T1000 (cell line): ENCODE measurements at places on chromosomes 13 and 19.

DNA sequence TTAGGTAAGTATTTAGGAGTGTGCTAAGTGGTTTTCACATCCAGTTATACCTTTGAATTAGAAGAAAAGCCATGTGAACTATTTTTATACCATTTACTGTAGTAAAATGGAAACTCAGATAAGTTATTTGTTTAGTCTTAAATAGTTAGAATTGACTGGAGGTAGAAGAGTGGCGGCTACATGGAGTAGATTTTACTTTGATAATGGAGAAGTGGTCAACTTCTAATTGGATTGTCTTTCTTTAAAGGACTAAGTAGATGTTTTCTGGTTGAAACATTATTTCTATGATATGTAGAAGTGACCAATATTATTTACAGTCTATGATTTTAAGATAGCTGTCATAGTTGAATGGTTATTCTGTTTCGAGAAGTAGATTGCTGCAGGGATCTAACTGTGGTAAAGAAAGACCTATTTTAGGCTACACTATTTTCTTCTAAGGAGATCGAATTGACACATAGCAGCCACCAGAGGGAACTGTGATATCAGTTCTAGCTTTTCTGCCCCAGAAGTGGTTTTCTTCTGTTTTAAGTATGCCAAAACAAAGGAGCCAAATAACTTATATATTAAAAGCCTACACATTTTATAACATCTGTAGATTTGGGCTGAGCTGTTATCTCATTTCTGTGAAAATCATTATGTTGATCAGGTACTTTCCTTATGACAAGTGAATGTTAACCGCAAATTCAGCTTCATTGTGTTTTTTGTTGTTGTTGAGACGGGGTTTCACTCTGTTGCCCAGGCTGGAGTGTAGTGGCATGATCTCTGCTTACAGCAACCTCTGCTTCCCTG is 26.1 kb downstream of the ZMYM2 start:
- no peak for DNase-seq

DNA sequence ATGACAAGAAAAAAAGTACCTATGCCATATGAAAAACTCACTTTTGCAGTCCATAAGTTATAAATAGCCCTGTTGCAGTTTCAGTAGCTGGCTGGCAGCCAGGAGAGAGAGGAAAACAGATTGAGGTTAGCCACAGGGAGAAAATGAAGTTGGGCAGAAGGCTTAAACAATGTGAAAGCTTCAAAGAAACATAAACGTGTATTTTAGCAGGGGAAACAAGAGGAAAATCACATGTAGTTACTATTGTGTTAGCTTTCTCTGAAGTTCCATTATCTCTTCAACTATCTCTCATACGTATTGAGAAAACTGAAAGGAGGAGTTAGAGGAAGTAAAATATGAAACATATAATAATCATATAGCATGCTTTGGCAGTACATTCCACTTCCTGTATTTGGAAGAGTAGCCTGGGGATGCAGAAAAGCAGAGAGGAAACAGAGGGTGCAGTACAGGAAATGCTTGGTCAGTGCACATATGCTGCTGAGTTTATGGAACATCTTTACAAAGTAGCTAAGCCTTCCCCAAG is 1551.1 kb downstream of the EFNB2 start:
- no peak for DNase-seq

DNA sequence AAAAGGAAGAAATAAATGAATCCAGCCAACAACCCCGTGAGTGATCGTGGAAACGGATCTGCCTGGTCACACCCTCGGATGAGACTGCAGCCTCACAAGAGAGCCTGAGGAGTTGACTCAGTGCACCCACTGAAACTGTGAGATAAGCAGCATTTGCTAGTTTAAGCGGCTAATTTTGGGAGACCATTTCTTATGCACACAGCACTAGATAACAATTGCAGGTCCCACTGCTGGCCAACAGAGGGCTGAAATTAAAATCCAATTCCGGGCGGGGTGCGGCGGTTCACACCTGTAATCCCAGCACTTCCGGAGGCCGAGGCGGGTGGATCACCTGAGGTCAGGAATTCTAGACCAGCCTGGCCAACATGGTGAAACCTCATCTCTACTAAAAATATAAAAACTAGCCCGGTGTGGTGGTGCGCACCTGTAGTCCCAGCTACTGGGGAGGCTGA is 3.6 kb downstream of the UQCR11 start:
- DNase-seq = no peak

GRCh38 chr13:113430378-113431110 is 22.7 kb downstream of the ADPRHL1 start:
- DNase-seq = no peak

GRCh38 chr13:44012910-44013757 is 133.4 kb downstream of the LACC1 start:
- DNase-seq = no peak

DNA sequence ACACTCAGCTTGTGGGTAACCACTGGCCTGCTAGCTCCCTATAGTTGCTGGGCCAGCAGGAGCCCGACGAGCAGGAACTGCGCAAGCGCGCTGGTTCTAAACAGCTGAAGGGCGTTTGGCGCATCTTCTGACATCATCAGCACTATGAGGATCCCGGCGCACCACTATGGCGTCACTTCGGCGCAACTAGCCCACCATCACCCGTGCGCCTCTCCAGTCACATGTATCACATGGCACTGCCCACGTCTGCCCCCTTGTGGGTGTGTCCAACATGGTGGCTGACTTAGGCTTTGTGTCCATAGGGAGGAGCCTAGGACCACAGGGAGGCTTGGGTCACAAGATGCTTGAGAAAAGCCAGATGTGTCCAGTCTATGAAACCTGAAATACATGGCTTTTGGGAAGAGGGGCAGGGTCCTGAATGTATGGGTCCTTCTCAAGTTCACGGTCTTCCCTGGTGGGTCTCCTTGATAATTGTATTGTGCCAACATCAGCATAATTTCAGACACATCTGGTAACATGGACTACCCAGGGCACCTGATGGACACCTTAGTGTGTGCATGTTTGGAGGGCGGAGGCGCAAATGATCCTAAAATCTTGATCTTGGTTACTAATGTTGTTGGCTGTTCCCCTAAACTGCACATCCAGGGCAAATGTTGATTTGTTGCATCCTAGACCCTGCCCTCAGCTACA is 18.0 kb downstream of the KLK4 start:
- no peak for DNase-seq

DNA sequence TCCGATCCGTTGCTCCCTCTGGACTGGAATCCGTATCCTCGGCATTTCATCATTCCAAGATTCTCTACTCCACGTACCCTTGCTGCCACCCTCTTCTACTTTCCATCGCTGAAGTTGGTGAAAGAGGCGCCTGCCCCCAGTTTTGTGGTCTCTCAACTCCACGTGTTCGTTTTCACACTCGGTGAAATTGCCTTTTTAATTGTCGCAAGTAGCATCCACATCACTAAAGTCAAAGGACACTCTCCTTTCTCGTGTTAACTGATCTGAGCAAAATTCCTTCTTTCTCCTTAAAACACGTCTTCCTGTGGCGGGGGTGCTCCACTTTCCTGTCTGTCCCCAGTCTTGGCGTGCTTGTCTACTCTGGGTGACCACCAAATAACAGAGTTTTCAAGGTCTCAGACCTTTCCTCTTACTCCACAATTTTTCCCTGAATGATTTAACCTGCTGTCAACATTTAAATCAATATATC is 1.1 kb upstream of the TMTC4 start:
- no peak for DNase-seq

GRCh38 chr19:33740811-33741396 is 55.8 kb upstream of the KCTD15 start:
- peak; percentile 18 for DNase-seq

DNA sequence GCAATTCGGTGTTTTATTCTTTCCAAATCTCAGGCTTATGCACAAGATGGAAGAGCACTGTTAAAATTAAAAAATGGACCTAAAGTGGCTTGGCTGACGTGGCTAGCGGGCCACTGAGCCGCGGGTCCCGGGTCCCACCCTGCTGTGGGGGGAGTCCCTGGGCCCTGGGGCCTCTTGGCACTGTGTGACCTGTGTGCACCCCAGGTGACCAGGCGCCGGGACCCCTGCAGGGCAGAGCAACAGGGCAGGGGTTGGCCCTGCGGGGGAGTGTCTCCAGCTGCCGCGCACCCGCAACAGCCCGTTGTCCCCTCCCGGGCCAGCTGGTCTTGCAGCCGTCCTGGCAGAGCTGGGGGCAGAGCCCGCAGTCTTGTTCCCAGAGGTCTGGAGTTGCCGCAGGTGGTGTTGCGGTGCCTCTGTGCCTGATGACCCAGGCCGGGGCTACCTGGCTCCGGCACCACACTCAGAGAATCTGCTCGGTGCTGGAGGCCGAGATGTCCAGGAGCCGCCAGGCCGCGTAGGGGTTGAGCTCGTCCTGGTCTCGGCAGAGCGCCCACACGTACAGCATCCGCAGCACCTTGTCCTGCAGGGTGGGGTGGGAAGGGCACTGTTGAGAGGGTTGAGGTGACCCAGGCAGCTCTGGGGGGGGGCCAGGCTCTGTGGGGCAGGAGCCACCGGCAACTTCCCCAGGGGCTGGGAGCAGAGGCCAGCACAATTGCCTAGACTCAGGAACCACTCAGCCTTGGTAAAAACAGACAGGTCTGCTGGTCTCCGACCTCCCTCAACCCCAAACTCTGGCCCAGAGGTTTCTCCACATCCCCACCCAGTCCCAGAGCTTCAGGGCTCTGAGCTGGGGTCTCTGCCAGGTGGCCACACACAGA is 1.0 kb upstream of the CTXN1 start:
- DNase-seq = no peak

GRCh38 chr13:86882107-86882506 is 789.1 kb upstream of the SLITRK5 start:
- no peak for DNase-seq

DNA sequence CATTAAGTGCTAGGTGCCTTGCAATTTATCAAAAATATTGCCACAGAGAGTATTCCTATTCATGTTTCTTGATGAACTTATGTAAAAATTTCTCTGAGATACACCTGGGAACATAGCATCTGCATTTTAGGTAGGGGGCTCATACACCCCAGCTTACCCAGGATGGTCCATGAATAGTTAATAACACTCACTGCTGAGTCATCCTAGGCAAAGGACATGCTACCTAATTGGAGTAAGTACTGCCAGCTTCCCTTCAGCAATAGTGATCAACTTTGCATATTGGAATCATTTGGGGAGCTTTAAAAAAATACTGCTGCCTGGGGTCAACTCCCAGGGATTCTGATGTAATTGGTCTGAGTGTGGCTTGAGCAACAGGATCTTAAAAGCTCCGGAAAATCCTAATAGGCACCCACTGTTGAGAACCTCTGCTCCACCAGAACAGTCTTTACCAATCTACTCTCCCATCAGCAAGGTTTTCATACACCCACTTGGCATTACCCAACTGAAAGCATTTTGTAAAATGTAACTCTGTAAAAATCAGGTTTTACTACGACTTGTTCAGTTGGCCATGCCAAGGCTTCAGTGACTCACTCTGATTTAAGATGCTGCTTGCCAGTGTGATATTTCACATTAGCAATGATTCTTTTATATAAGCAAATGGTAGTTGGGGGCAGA is 67.2 kb upstream of the FNDC3A start:
- no peak for DNase-seq

- no peak for DNase-seq
Measured at GRCh38 chr13:50801087-50801931, 42.2 kb downstream of the DLEU7 start.

DNA sequence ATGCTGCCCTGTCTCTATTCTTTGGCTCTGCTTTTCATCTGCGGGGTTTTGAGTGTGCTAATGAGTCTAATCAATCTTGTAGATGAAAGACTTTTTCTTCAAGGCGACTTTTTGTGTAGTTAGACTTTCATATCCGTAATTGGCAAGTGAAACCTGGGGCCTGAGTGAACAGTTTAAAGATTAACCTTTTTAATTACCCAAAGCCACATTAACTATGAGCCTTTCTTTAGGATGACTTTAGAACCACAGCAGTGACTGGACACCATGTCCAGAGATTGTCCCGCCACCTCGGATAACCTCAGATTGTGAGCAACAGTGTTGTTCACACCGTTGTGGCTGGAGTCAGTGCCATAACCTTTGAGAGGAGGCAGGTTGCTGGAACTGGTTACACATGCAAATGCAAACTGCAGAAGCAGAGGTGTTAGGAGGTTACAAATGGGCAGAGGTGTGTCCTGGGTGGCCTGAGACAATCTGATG is 58.7 kb downstream of the SIAH3 start:
- no peak for DNase-seq

DNA sequence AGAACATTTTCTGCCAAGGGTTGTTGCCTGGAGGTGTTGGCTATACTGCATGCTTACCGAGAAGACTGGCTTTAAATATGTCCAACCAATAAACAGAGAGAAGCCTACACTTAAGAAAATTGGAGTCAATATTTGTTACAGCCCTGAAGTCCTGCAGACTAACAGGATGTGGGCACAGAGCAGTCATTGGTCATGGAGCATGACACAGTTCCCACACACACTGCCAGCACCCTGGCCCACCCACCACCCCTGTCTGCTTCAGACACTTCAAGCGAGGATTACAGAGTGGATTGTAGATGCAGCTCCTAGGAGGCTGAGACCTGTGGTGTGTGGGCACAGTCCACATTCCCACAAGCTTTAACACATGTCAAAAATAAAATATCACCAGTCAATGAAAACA is 21.0 kb upstream of the SERP2 start:
- no peak for DNase-seq

DNA sequence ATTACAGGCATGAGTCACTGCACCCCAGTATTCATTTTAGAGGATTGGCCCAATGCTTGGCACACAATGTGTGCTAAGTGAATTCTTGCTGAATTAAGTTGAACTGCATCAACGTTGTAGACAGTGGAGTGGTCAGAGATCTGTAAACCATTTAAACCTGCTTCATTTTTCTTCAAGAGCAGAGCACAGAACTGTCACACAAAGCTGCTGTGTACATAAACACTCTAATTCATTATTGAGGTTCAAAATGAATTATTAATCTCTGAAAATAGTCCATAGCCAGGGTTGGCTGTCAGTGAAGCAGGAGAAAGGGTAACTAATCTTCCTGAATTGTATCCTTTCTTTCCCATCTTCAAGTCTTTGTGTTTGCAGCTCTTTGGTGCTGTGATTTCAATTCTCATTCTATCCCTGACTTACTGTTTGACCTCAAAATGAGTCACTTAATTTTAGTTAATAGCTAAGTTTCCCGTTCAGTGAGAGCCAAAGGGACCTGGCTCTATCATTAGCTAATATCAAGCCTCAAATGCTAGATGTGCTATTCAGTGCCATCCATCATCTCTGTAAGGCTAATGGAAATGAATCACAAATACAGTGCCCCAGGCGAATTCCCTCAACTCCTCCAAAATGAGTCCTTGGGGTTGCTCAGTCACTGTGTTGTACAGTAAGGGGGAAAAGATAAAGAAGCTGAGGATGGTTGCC is 77.0 kb upstream of the TSC22D1 start:
- no peak for DNase-seq

GRCh38 chr19:41249707-41250423 is 14.3 kb upstream of the HNRNPUL1 start:
- DNase-seq = no peak

DNA sequence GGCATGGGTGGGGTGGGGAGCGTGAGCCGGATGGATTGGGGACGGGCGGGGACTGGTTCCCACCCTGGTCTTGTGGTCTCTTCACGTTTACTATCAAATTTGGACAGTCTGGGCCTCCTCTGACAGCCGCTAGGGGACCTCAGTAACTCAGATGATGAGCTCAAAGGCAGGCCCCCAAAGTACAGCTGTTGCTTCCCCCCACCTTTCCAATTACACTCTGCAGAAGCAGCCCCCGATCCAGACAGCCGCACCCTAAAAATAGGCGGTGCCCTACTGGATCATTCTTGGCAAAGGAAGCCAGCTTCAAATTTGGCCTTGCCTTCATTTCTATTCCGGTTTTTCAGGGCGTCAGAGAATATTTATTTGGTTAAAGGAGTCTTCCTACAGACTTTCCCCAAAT is 1.9 kb upstream of the FOXO1 start:
- no peak for DNase-seq

GRCh38 chr13:50389726-50390125 is 374.5 kb downstream of the KCNRG start:
- DNase-seq = no peak

- peak; percentile 81 for DNase-seq
Measured at GRCh38 chr19:8005534-8006256, at the start of gene ELAVL1. Gene ELAVL1 (minus strand): TSS chr19:8005641. CDS start chr19:7991815, 13,826 bp downstream.
